Large intestine (tissue), 12 donors: ENCODE measurements at places on chromosomes 3 and 15.

DNA sequence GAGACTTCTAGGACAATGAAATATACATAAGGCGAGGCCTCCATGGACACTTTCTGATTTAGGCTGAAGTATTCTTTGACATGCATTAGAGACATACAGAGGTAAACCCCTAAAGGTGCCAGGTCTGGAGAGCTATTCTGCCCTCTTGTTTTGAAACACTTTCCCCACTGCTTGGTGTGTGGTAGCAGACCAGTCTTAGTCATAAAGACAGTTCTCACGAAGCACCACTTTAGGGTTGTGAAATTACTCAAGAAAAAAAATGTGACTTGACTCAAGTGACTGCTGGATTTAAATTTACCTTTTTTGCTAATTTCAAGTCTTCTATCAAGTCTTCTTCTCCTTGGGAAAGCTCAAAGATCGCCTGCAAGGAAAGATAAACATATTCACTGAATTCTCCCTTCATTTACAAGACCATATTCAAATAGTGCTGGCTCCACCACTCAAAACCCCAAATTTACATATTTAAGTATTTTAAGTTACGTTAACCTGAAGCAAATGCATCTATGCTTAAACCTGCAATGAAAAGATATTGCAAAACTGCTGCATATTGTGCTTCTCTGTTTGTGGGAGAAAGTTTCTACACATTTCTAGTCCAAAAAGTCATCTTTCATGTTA is 48.4 kb downstream of the ARHGEF3 start:
- H3K27me3 ChIP-seq = no peaks in the 10 kb centered on the region
- H3K27ac ChIP-seq = no peak overlapping the region
- no peak for DNase-seq
- H3K36me3 ChIP-seq = no peaks in the 10 kb centered on the region
- no peak overlapping the region for H3K4me3 ChIP-seq
- H3K4me1 ChIP-seq = no peaks in the 10 kb centered on the region

GRCh38 chr3:41638381-41638780 is 323.5 kb downstream of the ULK4 start:
- H3K4me3 ChIP-seq = no peak overlapping the region
- DNase-seq = no peak
- peaks cover under 1% of the 10 kb centered on the region for H3K4me1 ChIP-seq
- no peaks in the 10 kb centered on the region for H3K36me3 ChIP-seq

- H3K27ac ChIP-seq = no peak overlapping the region
- no peaks in the 10 kb centered on the region for H3K4me1 ChIP-seq
- H3K27me3 ChIP-seq = peaks cover 14% of the 10 kb centered on the region
- H3K4me3 ChIP-seq = no peak overlapping the region
- H3K36me3 ChIP-seq = no peaks in the 10 kb centered on the region
Measured at GRCh38 chr15:78628227-78628626, 7.4 kb upstream of the CHRNA3 start.

DNA sequence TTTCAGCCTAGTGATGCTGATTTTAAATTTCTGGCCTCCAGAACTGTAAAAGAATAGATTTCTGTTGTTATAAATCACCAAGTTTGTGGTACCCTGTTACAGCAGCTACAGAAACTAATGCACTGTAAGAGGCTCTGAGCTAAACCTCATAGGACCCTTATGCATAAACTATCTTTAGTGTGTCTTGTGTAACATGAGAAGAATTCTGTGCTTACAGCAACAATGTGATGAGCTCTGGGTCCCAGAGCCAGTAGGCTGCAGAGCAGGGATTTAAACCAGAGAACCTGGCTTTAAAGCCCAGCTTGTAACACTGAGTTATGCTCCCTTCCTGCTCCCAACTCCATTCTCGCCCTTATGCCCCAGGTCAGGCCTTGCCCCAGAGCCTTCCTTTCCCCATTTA is 113.1 kb downstream of the THSD4 start:
- no peaks in the 10 kb centered on the region for H3K27me3 ChIP-seq
- DNase-seq = no peak
- H3K4me3 ChIP-seq = no peak overlapping the region
- H3K36me3 ChIP-seq = no peaks in the 10 kb centered on the region
- no peak overlapping the region for H3K27ac ChIP-seq

GRCh38 chr15:62549345-62549970 is 384.4 kb upstream of the C2CD4B start:
- H3K27me3 ChIP-seq = no peaks in the 10 kb centered on the region
- H3K4me3 ChIP-seq = no peak overlapping the region
- H3K27ac ChIP-seq = no peak overlapping the region
- H3K36me3 ChIP-seq = no peaks in the 10 kb centered on the region

- H3K27me3 ChIP-seq = no peaks in the 10 kb centered on the region
- H3K4me1 ChIP-seq = no peaks in the 10 kb centered on the region
- no peaks in the 10 kb centered on the region for H3K36me3 ChIP-seq
- H3K4me3 ChIP-seq = no peak overlapping the region
Measured at GRCh38 chr15:87626860-87627259, 629.7 kb downstream of the NTRK3 start.

DNA sequence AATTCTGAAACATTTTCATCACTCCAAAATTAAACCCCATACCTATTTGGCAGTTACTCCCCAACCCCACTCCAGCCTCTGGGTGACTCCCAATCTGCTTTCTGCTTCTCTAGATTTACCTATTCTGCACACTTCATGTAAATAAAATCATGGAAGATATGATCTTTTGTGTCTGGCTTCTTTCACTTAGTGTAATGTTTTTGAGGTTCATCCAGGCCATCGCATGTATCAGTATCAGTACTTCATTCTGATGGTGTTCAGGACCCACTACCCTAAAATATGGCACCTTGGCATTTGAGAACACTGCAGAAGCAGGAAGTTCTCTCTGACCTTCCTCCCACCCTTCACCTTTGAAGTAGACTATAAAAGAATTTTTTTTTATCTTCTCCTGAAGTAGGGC is 78.7 kb upstream of the SLC25A26 start:
- no peak for DNase-seq
- no peak overlapping the region for H3K27ac ChIP-seq
- H3K4me1 ChIP-seq = no peaks in the 10 kb centered on the region
- H3K4me3 ChIP-seq = no peak overlapping the region
- H3K36me3 ChIP-seq = no peaks in the 10 kb centered on the region
- no peaks in the 10 kb centered on the region for H3K27me3 ChIP-seq

- no peak overlapping the region for H3K27ac ChIP-seq
- H3K36me3 ChIP-seq = no peaks in the 10 kb centered on the region
- no peak overlapping the region for H3K4me3 ChIP-seq
- peaks cover 18% of the 10 kb centered on the region for H3K27me3 ChIP-seq
- no peaks in the 10 kb centered on the region for H3K4me1 ChIP-seq
- no peak for DNase-seq
Measured at GRCh38 chr3:66150977-66151376, 69.8 kb upstream of the SLC25A26 start.

- peak overlapping the region; percentile 4 for H3K4me3 ChIP-seq
- H3K27me3 ChIP-seq = no peaks in the 10 kb centered on the region
- H3K4me1 ChIP-seq = peaks cover 77% of the 10 kb centered on the region
- H3K36me3 ChIP-seq = no peaks in the 10 kb centered on the region
- DNase-seq = peak; percentile 95
Measured at GRCh38 chr15:57323806-57324589, 52.3 kb upstream of the CGNL1 start.

DNA sequence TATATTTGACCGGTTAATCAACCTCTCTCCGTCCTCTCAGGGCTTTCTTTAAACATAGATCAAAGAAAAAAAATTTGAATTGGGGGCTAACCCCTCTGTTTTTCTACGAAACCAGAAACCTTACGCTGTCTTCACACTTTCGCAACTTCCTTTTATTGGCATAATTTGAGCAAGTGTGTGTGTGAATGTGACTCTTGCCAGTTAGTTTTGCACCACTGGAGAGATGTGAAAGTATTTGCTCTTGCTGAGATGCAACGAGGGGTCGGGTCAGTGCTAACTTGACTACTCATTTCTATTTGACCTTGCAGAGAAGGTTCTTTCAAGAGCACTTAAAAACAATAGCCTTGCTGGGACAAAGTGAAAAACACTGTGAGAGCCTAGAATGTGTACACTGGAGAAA is 81.2 kb downstream of the FAM43A start:
- H3K4me1 ChIP-seq = peaks cover 9% of the 10 kb centered on the region
- no peaks in the 10 kb centered on the region for H3K36me3 ChIP-seq
- H3K4me3 ChIP-seq = no peak overlapping the region
- no peak overlapping the region for H3K27ac ChIP-seq
- H3K27me3 ChIP-seq = no peaks in the 10 kb centered on the region

DNA sequence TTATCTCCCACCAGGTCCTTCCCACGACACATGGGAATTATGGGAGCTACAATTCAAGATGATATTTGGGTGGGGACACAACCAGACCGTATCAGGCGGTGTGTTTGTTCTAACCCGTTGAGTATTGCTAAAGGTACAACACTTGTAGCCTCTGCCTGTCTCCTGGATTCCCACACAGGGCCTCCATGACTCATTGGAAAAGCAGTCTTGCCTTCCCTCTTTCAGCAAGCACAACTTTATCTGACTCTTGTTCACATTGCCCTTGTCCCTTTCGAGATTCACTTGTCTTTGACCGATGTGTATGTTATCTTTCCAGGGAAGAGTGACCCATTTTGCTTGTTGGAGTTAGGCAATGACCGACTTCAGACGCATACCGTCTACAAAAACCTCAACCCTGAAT is 152.3 kb downstream of the MCTP2 start:
- no peak overlapping the region for H3K4me3 ChIP-seq
- no peak overlapping the region for H3K27ac ChIP-seq
- peaks cover 5% of the 10 kb centered on the region for H3K36me3 ChIP-seq
- no peaks in the 10 kb centered on the region for H3K27me3 ChIP-seq
- no peaks in the 10 kb centered on the region for H3K4me1 ChIP-seq
- DNase-seq = no peak

DNA sequence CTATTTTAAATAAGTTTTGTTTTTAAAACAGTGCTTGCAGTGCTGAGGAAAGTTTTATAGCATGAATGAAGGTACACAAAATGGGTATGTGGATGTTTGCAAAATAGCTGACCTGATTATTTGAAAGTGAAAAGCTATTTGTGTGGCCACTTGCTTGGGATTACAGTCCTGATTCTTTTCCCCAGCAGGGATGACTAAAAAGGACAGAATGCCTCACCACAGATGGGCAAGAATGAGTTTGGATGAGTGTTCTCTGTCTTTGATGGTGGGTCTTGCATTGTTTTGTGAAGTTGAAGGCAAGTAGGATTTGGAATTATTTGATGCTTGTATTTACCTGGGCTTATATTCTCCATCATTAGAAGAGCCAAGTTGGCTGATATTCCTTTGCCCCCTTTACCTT is 48.8 kb upstream of the MEIS2 start:
- H3K4me1 ChIP-seq = no peaks in the 10 kb centered on the region
- H3K36me3 ChIP-seq = no peaks in the 10 kb centered on the region
- H3K27me3 ChIP-seq = no peaks in the 10 kb centered on the region
- H3K4me3 ChIP-seq = no peak overlapping the region
- H3K27ac ChIP-seq = no peak overlapping the region
- DNase-seq = no peak

DNA sequence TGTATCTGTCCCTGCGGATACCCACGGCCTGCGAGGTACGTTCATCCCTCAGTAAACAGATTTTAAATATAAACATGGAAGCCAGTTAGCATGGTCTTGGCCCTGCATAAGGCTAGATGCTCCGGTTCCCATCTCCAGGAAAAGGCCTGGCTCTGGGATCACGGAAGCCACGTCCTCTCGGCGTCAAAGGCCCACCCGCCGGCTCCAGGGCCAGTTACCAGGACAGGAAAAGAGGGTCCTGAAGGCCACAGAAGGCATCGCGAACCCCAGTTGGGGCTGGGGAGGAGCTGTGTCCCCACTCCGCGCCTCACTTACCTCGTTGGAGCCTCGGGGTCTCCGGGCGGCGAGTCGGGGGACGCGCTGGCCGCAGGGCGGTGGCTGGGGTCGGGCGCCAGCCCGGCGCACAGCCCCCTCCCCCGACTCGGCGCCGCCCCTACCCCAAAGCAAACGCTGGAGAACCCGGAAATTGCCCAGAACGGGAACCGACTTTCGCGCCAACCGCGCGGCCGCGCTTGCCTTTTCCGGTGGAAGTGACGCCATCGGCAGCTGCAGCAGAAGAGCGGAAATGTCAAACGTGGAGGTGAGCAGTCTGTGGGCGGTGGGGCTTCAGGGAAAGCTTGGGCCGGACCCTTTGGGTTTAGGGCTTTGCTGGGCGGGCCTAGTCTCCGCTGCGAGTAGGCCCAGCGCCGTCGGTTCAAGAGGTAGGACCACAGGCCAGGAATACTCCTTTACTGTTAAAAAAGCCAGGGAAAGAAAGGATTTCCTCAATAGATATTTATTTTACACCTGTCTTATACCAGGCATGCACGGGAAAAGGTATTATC is at the start of gene TOPBP1:
TOPBP1 (minus strand) TSS at position 488 of the 824 bp plus-strand sequence. CDS start 814 bp downstream, outside the sequence.
- peaks cover 13% of the 10 kb centered on the region for H3K36me3 ChIP-seq
- peak; percentile 77 for DNase-seq
- no peaks in the 10 kb centered on the region for H3K27me3 ChIP-seq
- H3K4me1 ChIP-seq = peaks cover 5% of the 10 kb centered on the region
- peak within 1 kb of the TSS; percentile 45 for H3K27ac ChIP-seq

DNA sequence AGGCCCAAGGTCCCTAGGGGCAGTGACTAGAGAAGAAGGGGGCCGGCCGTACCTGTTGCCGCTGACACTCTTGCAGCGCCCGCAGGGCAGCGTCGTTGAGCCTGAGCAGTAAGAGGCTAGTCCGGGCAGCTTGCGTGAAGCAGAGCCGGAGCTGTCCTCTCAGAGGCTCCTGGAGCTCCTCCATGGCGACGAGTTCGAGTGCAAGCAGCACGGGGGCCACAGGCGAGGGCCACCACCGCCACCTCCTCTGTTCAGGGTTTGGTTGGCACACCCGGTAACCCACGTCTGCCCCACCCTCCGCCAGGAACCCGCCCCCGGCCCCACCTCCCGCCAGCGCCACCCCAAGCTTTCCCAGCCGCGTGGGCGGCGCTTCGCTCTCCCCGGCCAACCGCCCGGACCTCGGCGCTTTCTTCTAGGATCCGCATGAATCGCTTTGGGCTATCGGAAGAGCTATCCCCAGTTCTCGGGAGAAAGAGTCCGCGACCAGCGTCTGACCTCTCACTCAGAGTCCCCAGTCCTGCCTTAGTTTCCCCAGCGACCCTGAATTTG is at the start of gene ELL3:
ELL3 (minus strand) TSS at position 249 of the 549 bp plus-strand sequence; CDS start at position 184, 65 bp downstream.
- H3K4me3 ChIP-seq = peak within 1 kb of the TSS; percentile 74
- peaks cover 20% of the 10 kb centered on the region for H3K4me1 ChIP-seq
- H3K36me3 ChIP-seq = peaks cover 25% of the 10 kb centered on the region
- peak within 1 kb of the TSS; percentile 94 for H3K27ac ChIP-seq
- DNase-seq = peak; percentile 72
- H3K27me3 ChIP-seq = no peaks in the 10 kb centered on the region

- no peak overlapping the region for H3K4me3 ChIP-seq
- no peak overlapping the region for H3K27ac ChIP-seq
- H3K27me3 ChIP-seq = no peaks in the 10 kb centered on the region
- no peaks in the 10 kb centered on the region for H3K36me3 ChIP-seq
Measured at GRCh38 chr15:95994418-95994817, 336.1 kb upstream of the NR2F2 start.
